Muscle of leg (tissue), 16 donors: ENCODE measurements at places on chromosomes 2 and 18.

DNA sequence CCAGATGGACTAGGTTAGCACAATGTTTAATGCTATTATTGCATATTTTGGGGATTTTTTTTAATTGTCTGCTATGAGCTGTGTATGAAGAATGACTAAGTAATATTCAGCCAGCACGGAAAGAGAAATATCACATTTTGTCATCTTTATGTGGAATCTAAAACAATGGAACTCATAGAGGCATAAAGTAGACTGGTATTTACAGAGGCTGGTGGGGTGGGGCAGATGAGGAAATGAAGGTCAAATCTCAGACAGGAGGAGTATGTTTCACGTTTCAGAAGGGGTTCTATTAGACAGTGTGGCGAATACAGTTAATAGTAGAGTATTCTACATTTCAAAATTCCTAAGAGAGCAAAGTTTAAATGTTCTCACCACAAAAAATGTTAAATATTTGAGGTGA is 4.7 kb downstream of the CDH19 start:
- DNase-seq, result no peak

- peak; percentile 14 for DNase-seq
Measured at GRCh38 chr2:138475277-138475776, 26.2 kb upstream of the SPOPL start.

GRCh38 chr2:170213651-170214050 is 35.7 kb downstream of the MYO3B start:
- peak; percentile 28 for DNase-seq

- no peak for DNase-seq
Measured at GRCh38 chr2:184654945-184655344, 56.6 kb downstream of the ZNF804A start.

DNA sequence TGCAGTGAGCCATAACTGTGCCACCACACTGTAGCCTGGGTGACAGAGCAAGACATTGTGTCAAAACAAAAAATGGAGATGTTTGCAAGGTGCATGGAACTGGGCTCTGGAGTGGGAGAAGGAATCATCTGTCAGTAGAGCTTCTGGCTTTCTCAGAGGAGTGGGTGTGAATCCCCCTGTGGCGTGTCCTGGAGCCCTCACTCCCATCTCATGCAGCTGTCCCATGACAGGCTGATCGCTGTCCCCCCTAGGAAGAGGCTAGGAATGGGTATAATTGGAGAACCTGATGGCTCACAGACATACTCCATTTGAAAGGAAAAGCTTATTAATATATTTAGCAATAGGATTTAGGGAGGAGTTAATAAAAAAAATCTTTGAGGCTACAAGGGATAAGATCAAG is 125.8 kb upstream of the EPB41L3 start:
- no peak for DNase-seq

- no peak for DNase-seq
Measured at GRCh38 chr2:27261926-27262298, 935 bp downstream of the SLC30A3 start.

- no peak for DNase-seq
Measured at GRCh38 chr2:172539767-172540166, 16.1 kb upstream of the PDK1 start.

DNA sequence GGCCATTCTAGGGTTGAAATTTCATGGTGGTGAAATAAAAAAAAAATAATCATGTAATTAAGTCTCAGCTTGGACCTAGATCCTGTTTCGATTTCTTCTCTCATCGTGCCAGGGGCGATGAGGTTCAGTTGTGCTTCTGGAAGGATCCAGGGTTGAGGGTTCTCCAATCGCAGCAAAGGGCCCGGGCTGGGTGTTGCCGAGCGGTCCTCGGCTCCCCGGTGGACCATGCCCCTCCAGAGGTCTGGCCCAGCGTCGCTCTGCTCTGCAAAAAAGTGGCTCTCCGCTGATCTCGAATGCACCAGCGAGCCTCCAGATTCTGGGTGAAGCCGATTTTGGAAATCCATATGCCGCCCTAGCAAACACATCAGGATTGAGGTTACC is 39.0 kb downstream of the EN1 start:
- DNase-seq, result no peak

DNA sequence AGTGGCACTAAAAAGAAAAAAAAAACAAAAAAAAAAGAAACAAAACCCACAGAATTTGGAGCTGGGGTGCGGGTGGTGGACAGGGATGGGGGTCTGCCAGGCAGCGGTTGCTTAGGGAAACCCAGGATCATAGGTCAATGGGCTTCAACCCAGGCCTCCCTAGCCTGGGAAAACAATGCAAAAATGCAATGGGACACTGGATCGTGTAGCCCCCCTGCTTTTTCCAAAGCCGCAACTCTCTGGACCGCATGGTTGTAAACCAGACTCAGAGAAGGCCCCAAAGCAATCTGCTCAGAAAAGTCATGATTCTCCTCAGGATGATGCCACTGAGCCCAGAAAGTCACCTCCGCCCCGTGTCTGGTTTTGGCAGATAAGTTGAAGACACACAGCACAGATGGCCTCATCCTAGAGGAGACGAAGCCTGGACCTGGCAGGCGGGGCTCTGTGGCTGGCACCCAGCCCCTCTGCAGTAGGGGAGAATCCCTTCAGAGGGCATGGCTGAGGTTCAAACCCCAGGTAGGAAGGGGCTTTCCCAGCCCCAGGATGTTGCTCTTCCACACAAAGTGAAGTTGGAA is 5.1 kb downstream of the DLX2 start:
- peak; percentile 2 for DNase-seq
